ENCODE measurements at places on chromosomes 2 and 18.

- no peak for DNase-seq
These were observed 273.2 kb upstream of the CCDC68 start for GRCh38 chr18:55232506-55232905.

- DNase-seq = no peak
These were observed 206.5 kb upstream of the TCF4 start for GRCh38 chr18:55794288-55795052.

- no peak for DNase-seq
These were observed 31.2 kb downstream of the SMAD2 start for GRCh38 chr18:47899107-47899840.

GRCh38 chr2:140496714-140497113 is 1634.1 kb downstream of the LRP1B start:
- no peak for DNase-seq

DNA sequence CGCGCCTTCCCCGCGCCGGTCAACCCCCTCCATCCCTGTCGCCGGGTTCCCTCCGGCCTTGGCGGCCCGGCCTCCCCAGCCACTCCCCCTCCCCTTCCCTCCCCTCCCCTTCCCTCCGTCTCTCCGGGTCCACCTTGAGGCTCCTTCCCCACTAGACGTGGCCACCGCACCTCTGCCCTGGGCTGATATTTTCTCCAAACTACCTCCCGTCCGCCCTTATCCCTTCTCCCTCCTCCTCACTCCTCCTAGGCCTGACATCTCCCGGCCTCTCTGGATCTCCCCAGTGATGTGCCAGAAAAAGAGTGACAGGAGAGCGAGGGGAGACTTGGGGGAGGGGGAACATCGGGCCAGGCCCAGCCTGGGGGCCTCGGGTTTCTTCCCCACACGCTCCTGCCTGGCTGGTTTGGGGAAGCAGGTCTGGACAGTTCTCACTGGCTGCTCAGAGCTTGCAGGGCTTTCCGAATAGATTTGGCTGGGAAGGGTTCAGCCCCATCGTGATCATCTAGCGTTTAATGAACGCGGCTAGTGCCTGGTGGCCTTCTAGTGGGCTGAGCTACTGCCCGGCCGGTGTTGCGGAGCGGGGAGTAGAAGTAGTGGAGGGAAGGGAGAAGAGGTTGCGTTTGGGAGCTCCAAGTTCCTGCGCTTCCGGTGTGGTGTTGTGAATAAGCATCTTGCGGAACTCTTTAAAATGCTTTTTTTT is 641 bp downstream of the MAPRE3 start:
- no peak for DNase-seq

- no peak for DNase-seq
These were observed 117.9 kb downstream of the PPP1R1C start for GRCh38 chr2:182103526-182103925.

DNA sequence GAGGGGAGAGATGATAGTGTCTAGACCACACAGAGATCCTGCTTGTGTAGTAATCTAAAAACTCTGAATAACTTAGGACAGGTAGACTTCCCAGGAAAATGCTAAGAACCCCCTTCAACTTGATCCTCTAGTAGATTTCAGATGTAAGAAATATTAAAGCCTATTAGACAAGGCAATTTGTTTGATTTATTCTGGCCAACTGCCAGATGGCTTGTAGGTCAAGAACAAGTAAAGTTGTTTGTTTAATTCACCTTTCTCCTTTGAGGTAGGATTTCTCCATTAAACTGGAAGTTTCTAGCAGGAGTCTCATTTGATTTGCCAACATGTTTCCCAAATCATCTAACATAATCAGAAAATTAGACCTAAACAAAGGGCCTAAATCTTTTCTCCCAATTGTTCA is 48.6 kb downstream of the SH3RF3 start:
- DNase-seq = no peak

DNA sequence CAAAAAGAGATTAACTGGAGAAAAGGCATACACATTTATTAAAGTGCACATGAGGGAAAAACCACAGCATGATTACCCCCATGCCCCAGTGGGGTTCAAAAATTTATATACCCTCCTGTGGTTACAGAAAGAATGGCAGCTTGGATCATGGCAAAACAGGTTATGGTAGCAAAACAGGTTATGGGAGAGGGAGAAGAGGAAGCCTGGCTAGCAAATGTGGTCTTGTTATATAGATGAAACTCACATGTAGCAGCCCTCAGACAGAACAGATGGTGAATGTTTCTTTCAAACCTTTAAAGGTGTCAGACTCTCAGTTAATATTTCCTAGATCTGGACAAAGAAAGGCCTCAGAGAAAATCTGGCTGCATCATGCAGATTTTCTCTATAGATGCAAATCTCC is 178.2 kb upstream of the ZC3H15 start:
- no peak for DNase-seq
